Stimulated activated CD8-positive, alpha-beta memory T cell treated with anti-CD3 and anti-CD28 coated beads, Interleukin-15, amount 100 ng/mL, for 24 hours (primary cell): ENCODE measurements at places on chromosomes 13 and 19.

DNA sequence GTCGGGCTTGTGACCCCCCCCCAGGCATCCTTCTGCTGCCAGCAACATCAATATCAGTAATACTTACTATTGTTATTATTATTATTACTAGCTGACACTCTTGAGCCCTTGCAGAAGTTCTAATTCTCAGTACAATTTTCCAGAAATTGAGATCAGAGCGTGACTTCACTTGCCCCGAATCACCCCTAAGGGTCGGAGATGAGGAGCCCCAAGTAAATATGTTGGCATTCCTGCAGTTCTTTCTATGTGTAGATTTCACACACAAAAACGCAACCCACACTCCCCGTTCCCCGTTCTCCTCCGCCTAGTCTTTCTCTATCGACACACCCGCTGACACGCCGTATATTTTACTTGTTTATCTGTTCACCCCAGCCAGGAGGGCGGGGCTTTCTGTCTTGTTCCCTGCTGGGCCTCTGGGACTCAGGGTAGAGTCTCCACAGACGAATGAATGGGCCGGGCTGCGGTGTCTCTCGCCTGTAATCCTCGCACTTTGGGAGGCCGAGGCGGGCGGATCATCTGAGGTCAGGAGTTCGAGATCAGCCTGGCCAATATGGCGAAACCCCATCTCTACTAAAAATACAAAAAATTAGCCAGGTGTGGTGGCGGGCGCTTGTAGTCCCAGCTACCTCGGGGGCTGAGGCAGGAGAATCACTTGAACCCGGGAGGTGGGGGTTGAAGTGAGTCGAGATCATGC is 14.7 kb downstream of the TLE5 start:
- no peak for DNase-seq

DNA sequence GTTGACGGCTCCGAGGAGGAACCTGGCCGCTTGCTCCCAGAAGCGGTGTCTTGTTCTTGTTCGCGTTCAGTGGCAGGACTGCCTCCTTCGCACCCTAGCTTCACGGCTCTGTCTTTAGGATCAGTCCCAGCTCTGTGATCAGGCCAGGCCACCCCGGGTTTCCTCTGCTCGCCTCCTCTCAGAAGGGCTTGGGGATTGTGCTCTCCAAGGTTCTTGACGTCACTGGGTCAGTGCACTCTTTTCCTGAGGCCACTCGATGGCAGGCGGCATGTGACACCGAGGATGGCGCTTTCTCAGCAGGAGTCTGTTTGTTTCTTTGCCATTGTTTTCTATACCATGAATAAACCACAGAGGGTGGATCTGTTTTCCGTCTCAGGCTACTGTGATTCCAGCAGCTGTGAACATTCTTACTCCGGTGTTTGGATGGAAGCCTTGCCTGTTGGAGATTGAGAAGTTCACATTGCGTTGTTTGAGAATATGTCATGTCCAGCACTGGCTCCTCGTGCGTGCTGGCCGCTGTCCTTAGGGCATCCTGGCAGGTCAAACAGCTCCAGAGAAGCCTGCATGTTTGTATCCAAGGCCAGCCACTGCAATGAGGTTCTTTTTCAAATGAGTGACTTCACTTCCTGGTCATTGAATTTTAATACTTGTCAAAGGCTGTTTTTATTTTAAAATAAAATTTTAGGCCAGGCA is 44.5 kb downstream of the SLC7A9 start:
- DNase-seq: no peak

GRCh38 chr13:58889474-58889873 is 1257.9 kb downstream of the PCDH17 start:
- no peak for DNase-seq

DNA sequence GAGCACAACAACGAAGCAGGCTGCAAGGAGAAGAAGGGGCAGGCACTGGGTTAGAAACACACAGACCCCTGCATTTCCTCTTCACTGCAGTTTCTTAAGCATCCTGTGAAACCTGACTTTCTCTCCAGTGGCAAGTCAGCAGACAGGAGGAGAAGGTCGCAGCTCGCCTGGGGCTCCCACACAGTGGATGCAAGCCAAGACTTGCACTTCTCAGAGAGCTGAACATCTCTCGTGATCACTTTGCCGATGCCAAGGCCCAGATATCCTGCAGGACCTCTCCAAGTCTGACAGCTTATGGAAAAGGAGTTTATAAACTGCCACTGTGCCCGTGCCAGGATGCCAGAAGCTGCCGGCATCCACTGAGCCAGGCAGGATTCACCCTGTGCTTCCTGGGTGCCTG is 18.4 kb downstream of the TMEM272 start:
- DNase-seq: no peak

DNA sequence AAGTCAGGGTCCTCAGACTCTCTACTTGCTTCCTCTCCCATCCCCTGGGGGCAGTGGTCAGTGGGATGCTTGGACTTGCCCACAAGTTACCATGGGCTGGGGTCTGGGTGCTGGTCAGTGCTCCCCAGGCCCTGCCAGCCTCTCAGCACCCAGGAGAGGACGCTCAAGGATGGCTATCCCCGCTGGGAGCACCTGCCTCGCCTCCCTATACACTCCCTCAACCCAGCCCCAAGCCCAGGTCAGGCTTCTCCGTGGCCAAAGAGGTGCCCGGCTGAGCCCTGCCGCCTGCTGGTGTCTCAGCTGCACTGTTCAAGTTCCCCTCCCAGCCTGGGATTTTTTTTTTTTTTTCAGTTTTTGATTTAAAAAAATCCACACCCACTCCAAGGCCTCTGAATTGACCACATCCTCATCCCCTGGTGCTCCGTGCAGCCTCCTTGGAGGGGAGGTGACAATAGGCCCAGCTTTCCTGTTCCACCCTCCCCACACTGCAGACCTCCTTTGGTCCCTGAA is 10.8 kb downstream of the F2RL3 start:
- no peak for DNase-seq

DNA sequence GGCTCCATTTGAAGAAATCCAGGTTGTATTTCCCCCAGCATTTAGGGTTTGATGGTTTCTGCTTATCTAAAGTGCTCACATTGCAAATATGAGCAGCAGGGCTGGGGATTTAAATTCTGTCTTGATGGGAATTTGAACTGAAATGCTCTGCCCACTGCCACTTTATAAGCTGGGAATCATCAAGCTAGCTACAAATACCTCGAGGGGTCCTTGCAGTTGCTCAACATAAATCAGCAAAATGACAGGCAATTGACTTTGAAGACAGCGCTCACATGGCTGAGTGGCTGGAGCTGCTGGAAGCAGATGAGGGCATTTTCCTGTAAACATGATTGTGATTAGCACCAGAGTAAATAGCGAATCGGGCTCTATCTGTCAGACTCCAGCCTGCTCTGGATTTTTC is 39.4 kb upstream of the MEDAG start:
- DNase-seq: no peak

DNA sequence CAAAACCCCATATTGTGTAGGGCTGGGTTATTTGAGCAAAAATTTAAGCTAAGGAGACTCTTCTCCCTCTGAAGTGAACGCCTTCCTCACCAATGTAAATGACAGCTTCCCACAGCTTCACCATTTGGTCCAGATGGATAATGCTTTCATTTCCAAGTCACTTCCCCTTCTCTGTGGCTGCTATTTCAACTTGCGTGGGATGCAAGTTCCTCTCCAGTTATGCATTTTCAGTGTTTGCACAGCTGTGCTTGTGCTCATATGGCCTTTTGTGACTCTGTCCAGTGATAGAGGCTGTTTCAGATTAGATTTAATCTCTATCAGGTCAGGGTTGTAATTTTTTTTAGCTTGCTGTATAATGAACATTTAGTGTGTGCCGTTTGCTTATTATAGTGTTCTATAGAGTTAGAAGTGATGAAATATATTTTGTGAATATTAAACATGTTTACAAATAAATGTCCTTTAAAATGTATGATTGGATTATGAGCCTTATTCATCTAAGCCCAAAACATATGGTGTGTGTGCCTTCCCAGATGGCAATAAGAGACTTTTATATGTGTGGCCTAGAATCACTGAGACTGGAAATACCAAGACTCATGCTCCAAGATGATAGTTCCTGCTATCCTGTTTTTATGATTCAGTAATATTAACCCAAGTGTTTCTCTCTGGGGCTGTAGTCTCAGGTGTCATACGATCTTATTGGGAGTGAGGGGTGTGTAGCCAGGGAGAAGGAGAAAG is 86.6 kb downstream of the TNFRSF19 start:
- DNase-seq: no peak

DNA sequence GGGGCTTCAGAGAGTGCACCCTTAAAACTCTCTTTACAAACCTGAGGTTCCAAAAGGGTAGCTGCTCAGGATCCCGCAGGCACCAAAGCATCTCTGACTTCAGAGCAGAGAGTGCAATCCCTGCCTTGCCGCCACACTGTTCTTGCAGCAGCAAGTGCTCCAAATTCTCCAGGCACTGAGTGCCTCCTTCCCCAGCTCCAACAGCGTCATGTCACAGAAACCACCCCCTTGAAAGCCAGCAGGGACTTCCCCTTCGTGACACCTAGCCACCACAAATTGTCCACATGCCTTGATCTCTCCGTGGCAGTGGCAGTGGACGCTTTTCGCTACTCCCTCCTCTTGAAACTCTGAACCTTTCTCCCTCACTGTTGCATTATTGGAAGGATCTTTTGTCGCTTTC is 39.9 kb downstream of the MBNL2 start:
- no peak for DNase-seq

DNA sequence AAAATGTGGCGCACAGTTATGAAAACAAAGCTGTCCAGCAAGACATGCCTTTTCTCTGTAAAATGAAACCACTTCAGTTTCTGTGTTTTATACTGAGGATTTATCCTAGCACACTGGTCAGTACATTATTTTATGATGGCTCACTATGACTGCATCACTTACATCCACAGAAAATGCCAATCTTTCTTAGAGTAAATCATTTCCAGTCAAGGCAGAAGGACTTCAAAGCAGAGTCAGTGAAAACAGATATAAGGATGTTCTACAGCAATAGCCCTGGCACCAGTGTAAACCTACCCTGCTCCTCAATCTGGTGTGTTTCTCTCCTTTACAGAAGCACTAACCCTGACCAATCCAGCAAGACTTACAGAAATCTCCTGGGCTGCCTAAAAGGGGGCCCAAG is 473.5 kb downstream of the GPC6 start:
- no peak for DNase-seq

GRCh38 chr13:27006519-27007161 is 165.0 kb downstream of the USP12 start:
- DNase-seq: no peak

GRCh38 chr13:23889615-23890607 is 711 bp upstream of the MIPEP start:
- DNase-seq: no peak

- no peak for DNase-seq
These were observed 1.6 kb upstream of the KLK10 start for GRCh38 chr19:51020988-51021651.

- no peak for DNase-seq
These were observed at the start of gene DLEU7 for GRCh38 chr13:50843257-50844083. Gene DLEU7 (minus strand): TSS chr13:50843692. CDS start chr13:50843646, 46 bp downstream.

DNA sequence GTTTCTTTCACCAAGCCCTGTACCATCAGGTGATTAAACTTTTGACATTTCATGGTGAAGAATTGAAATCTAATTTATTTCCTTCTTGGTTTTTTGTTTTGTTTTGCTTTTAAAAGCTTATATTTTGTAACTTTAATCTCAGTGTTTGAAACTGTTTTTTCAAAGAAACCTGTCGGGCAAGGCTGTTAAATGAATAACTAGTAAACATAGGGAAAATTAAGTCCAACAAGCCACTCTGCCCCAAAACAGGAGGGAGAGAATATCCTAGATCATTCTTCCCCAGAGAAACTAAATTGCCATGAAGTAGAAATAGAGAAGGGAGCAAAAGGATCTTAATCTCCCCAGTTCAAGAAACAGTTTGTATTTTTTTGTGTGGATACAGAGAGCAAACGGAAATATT is 98.2 kb downstream of the FREM2 start:
- DNase-seq: no peak

GRCh38 chr19:38932425-38933179 is 1.9 kb downstream of the MRPS12 start:
- DNase-seq: no peak

DNA sequence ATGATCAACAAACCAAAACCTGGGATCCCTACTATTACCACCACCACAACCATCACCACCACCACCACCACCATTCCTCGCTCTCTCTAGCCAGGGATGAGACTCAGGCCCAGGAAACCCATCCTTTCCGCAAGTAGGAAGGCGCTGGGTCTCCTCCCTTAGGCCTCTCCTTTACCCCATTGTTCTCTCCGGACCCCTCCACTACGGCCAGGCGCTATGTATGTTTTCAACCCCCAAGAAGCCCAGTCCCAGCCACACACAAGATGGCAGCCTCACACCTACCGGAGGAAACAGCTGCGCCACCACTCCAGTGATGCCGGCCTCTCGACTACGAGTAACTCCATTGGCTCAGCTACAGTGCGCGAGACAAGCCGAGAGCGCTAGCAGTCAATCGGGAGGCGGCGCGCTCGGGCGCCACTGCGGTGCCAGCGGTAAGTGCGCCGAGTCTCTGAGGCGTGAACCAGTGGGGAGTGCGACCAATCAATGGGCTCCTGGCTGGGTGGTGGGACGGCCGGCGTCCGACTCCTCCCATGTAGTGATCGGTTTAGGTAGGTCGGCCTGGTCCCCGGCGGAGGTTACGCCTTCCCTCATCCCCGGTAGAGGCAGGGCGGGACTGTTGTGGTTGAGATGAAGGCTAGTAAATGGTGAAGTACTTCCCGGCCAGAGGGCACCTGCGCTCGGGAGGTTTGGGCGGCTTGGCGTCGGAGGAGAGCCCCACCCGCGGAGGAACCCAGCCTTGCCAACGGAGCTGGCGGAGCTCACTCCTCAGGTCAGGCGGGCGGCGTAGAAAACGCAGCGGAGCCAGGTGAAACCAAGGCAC is at the start of the genes CAB39L and SETDB2:
Gene CAB39L, minus strand, starts transcription at position 361 of the 820 bp plus-strand sequence. CDS start 61,154 bp downstream, outside the sequence.
Gene SETDB2, plus strand, starts transcription at position 571 of the 820 bp plus-strand sequence. CDS start 7,620 bp downstream, outside the sequence.
- peak; percentile 91 for DNase-seq
